Psoas muscle (tissue), 8 donors: ENCODE measurements at places on chromosomes 6 and 20. TPM values are rescaled to one million over a fixed set of nuclear protein-coding genes. Genes with fewer than 3 reads are reported as not detected.
A peak's percentile ranks its signal among the peaks of the same experiment; 100 is the strongest.

DNA sequence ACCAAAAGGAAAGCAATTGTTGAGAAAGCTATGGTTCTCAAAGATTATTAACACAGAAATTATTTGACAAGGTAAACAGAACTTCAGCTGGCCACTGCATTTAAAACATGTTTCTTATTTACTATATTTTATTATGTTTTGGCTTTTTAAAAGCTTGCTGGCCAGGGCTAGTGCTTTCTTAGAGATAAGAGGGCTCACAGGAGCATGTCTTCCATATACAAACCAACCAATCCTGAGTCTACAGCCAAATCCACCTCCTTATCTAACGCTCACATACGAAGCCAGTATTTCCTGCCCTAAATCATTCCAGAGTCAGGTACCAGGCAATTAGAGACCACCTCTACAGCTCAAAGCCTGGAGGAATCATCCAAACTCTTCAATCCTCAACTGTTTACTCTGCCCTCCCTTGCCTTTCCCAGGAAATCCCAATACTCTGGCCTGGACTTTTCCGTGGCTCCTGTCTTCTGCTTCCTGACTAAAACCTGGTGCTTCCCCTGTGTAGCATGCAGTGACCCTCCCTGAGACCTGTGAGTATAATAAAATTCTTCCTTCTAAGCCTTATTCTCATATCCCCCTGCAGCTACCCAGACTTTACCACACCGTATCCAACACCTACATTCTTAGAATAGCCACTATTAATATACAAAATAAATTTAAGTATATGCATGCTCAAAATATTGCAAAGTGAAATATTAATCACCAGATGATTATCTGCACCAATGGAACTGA is 33.2 kb downstream of the RANBP9 start:
- no peak for DNase-seq

DNA sequence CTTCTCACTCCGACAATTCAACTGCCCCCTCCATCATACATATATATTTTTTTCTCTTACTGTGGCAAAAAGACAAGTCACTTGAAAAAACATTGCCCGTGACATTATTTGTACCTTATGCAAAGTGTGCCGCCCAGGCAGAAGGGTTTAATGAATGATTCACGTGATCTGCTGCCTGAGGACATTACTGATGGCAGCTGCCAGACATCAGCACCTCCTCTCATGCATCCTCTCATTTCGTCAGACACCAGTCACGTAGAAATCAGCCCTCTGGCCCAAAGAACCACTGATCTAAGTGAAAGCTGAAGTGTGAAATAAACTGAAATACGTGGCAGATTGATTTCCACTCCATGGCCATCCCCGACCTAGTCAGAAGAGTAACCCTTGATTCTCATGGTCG is 218.8 kb upstream of the PDE10A start:
- no peak for DNase-seq

- DNase-seq, result peak; percentile 77
These were observed at the start of gene SIRPA for GRCh38 chr20:1894951-1895673. TSS of gene SIRPA (plus strand) at chr20:1895407. CDS start at chr20:1895448, 41 bp downstream.

- DNase-seq, result no peak
These were observed 31.3 kb upstream of the KCNK16 start for GRCh38 chr6:39353698-39354315.

DNA sequence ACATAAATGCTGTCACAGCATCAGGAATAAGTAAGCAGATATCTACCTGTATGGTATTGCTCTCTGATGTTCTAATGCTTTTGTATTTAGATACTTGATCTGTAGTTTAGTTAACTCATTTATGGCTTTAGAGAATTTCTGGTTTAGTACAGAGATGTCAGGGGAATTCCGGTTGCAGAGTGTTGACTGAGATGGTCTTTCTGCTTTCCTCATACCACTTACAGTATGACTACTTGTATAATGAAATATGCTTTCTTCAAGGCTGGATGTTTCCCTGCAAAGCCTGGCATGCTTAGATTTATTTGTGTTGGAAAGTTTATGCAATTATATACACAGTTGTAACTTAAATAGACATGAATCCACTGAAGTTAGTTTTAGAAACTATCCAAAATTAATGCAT is 278.4 kb downstream of the CDH26 start:
- DNase-seq, result no peak

GRCh38 chr6:39225946-39226437 is 3.3 kb downstream of the KCNK5 start:
- DNase-seq, result no peak

GRCh38 chr6:16392010-16392409 is 153.6 kb downstream of the GMPR start:
- no peak for DNase-seq

DNA sequence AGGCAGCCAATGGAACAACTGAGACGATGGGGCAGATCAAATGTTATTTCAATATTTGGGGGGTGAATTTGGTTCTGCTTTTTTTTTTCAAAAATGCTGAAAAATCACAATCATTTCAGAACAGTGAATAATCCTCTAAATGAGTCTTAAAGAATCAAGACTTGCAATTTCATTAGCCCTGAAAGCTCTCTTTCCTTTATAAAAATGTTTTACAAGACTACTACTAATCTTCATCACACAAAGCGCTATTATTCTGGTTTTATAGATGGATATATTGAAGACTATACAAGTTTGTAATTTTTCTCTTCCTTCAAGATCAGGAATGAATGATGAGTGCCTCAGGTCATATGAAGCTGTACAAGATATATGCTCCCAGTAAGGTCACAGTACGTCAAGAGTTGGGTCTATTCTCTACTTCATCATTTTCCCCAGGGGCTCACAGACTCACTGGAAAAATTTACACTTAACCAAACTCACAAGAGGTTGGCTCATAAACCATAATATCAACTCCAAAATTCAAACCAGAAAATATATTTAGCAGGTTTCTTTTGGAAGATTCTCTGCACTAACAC is 19.5 kb downstream of the RNF24 start:
- no peak for DNase-seq

DNA sequence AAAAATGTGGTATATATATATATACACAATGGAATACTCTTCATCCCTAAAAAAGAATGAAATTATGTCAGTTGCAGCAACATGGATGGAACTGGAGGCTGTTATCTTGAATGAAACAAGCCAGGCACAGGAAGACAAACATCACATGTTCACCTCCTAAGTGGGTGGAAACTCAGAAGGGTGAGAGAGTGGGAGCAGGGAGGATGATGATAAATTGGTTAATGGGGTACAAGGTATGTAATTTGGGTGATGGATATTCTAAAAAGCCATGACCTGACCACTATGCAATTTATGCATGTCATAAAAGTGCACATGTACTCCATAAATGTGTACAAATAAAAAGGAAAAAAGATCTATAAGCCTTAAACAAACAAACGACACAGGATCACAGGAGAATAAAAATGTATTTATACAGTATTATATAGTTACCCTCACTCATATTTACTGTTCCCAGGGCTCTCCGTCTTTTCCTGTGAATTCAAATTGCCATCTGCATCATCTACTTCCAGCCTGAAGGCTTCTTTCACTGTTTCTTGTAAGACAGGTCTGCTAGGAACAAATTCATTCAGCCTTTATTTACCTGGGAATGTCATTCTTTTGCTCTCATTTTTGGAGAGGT is 89.8 kb downstream of the SYNDIG1 start:
- no peak for DNase-seq

- no peak for DNase-seq
These were observed 184.2 kb upstream of the SPTLC3 start for GRCh38 chr20:12824328-12825225.

DNA sequence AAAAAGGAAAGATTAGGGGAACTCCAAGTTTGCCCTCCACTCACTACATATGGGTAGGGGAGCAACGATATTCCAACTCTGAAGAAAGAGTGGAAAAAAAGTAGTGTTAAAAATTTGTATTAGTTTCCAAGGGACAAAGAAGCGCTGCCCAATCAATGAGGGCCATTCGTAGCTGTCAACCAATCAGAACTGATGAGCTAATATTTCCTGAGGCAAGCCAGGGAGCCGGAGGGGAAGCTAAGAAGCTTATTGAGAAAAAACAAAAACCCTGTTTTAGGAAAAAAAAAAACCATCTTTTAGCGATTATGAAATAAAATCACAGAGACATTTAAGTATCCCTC is 59.5 kb downstream of the TRIM38 start:
- DNase-seq, result no peak

GRCh38 chr6:43875849-43876572 is 106.0 kb downstream of the VEGFA start:
- no peak for DNase-seq

GRCh38 chr6:144017166-144018094 is 9.4 kb upstream of the PLAGL1 start:
- DNase-seq, result no peak

DNA sequence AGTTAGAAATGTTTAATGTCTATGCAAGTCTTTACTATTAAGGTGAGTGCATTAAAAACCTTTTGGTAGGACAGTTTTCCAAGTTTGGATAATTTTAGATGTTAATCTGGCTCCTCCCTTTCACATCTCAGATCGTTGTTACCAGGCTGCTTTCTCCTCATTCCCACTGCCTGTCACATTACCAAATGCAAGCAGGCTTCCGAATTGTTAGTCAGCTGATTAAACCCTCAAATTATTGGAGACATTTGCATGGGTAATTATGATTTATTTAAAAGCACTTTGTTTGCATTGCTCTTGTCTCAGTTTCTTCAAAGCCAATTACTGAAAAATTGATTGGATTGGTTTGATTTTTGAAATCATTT is 816.5 kb downstream of the KIF16B start:
- no peak for DNase-seq

- DNase-seq, result no peak
These were observed 84.0 kb upstream of the SLC22A16 start for GRCh38 chr6:110560239-110561007.

DNA sequence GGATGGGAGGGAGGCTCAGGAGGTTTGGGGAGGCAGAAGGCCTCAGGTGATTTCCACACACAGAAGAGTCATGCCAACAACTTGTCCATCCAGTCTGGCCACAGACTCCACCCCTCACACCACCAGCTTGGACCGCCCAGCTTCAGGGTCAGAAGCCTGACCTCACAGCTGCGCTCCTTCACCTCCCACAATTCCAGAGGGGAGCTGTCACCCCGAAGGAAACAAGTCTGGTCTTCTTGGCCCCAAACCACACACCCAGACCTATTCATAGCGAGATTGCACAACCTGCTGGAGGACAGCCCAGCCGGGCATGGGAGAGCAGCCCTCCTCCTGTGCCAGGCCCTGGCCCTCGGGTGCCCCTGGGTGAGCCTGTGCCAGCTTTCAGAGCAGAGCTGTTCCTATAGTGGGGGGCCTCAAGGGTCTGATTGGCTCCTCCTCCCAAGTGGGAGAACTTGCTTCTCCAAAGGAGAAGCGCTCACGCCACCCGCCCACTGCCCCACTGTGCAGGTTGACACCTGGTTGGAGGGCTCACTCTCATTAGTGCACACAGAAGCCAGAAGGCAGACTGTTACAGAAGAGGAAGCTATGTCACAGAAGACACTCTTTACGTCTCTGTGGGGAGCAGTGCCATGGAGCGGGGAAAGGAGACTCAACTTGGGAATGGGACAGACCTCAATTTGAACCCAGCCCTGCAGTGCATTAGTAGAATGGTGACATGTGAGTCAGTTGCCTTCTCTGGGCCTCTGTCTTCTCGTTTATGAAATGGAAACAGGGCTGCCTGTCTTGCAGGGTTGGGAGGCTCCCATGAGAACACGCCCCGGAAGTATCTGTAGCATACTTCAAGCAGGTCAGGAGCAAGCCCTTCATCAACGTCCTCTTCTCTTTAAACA is 128.8 kb downstream of the FOXO3 start:
- DNase-seq, result peak; percentile 96

DNA sequence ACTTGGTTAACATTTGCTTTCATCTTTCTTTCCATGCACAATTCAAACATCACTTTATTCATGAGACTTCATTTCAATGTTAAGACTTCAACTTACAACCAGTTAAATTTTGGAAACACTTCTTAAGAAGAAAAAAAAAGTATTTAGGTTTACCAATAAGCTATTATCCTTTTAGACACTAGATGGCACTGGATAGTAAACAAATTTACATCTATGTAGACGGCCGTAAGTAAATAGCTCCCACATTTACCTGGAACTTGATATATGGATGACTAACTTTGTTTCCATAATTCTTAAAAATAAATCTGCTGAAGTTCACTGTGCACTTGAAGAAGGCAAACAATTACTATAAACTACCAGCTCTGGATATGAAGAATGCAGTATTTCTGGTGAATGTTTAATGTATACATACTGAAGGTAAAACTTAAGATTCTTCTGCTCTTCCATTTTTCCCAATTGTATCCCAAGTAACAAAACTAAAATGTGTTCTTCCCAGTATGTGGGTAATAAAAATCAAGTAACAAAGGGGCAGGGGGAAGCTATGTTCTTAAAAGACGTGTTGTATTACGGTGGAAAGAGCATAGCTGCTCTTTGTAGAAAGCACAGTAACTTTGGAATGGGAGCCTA is 130.6 kb upstream of the C6orf118 start:
- no peak for DNase-seq

DNA sequence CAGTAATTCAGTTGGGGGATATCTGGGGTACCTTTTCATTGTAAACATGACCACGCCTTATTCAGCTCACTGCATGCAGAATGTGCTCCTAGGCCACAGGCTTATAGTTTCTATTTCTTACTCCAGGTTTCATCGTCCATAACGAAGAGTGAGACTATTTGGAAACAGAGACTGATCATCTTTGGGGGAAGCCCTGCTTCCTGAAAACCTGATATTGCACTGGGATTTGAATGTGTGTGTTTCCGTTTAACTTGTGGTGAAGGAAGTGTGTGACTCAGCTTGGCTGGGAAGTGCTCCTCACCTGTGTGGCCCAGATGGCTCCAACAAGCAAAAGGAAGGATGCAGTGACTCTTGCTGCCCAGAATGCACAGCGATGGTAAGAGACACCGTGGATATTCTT is 19.6 kb upstream of the LTV1 start:
- no peak for DNase-seq

GRCh38 chr6:12113190-12113577 is 101.1 kb downstream of the HIVEP1 start:
- DNase-seq, result no peak

Gene LIN28B
- not detected for polyA plus RNA-seq

Gene SLC17A2
- polyA plus RNA-seq, result not detected

Gene MYLK2
- 91.4 TPM for polyA plus RNA-seq

Gene HNF4A
- polyA plus RNA-seq, result not detected

Gene MAS1L
- polyA plus RNA-seq, result not detected

Gene DCBLD1
- 2.9 TPM for polyA plus RNA-seq

Gene SIRPA
- polyA plus RNA-seq, result 6.2 TPM
